ENCODE measurements at places on chromosomes 11 and 22.

DNA sequence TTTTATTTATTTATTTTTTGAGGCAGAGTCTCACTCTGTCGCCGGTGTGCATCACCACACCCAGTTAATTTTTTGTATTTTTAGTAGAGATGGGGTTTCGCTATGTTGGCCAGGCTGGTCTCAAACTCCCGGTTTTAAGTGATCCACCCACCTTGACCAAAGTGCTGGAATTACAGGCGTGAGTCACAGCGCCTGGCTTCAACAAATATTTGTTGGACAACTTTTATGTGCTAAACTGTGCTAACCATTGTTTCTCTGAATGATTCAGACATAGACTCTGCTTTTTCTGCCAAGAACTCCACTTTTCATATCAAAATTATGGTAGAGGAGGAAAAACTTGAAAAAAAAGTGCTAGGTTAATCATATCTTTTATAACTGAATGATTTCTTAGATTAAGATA is 36.3 kb downstream of the MMP7 start:
- no peak for DNase-seq

DNA sequence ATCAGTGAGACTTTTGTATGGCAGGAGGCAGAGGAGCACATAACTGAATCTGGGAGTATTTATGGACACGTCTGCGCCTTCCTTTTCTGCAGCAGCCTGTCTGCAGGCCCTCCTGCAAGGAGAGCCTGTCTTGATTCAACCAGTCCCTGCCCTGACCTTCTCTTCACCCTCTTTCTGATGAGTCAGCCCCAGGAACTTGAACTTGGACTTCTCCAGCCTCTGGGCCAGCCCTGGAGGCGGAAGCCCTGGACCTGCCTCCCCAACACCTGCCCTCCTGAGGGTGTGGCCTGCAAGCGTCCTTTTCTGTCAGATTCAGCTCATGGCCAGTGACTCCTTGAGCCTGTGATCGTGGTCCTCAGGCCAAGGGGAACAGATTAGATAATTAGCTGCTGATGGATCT is 20.0 kb downstream of the DAGLA start:
- peak; percentile 82 for DNase-seq

DNA sequence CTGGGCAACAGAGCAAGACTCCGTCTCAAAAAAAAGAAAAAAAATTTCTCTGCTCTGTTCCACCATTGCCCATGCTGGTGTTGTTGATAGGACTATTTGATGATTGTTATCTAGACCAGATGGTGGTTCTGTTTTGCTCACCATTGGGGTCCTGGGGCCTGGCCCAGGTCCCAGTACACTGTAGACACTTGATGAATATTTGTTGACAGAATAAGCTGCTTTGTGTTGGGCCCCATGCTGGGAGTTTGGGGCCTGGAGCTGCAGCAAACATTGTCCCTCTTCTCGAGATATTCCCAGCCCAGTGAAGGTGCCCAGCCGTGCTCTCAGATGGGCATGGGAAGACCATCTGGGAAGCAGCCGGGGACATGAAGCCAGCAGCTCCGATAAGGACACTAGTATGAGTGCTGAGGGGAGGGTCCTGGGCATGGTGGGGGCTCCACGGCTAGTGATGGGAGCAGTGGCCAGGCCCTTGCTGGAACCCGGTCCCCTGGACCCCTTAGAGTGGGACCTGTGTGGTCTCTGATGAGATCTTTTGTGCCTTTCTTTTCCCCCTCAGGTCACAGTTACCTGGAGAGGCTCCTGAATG is 13.6 kb downstream of the INCENP start:
- no peak for DNase-seq

DNA sequence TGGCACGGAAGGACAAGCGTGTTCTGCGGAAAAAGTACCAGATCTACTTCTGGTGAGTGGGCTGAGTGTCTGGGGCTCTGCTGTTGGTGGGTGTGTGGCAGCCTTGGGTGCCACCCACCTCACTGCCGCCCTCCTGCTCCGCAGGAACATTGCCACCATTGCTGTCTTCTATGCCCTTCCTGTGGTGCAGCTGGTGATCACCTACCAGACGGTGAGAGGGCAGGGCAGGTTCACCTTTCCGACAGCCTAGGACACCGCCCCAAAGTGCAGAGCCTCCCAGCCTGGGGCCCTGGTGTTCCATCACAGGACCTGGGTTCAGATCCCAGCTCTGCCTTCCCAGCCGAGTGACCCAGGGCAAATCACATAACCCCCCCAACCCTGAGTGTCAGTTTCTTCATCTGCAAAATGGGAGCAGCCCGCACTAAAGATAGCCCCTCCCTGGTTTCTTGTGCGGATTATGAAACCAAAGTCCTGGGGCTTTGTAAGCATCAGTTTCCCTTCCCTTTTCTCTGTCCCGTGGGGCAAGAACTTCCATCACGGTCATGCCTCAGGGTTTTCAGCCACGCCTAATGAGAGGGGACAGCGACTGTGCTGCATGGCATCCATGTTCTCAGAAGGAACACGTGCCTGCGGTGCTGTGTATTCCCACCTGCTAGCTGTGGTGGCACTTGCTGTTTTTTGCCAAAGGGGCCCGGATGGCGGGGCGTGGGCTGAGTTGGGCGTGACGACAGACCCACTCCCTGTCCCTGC is 9.8 kb upstream of the TAGLN start:
- DNase-seq: peak; percentile 94

DNA sequence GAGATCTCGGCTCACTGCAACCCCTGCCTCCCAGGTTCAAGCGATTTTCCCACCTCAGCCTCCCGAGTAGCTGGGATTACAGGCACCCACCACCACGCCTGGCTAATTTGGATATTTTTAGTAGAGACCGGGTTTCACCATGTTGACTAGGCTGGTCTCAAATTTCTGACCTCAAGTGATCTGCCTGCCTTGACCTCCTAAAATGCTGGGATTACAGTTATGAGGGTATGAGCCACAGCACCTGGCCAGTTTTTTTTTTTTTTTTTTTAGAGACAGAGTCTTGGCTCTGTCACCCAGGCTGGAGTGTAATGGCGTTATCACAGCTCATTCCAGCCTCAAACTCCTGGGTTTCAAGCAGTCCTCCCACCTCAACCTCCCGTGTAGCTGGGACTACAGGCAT is 54.9 kb upstream of the PRR5 start:
- no peak for DNase-seq

DNA sequence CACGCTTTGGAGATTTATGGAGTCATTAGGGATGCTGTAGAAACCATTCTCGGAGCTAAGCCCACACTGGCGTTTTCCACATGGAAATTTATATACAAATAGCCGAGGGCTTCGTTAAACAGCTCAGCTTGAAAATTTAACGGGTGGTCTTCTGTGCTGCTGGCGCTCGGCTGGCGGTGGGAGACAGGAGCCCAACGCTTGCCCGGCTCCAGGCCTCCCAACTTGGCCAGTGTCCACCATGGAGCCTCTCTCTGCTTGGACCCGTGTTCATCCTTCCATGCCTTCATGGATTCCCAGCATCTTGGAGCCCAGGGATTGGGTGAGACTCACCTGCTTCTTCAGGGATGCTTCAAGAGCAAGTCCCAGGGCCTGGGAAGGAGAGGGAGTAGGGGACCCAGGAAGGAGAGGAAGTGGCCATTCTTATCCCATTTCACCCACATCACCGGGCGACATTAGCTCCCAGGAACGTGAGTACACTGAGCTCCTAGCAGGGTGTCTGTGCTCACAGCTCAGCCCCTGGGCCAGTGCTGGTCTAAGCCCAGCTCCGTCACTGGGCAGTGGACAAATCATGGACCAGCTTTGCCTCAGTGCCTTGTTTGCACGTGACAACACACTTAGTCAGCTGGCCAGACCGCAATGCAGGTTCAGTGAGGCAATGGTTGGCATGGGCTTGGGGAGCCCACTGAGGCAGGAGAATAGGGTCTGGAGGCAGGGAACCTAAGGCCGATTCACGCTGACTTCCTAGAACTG is 944.3 kb downstream of the BRD1 start:
- no peak for DNase-seq

GRCh38 chr11:10327254-10327653 is 22.4 kb downstream of the ADM start:
- peak; percentile 62 for DNase-seq

DNA sequence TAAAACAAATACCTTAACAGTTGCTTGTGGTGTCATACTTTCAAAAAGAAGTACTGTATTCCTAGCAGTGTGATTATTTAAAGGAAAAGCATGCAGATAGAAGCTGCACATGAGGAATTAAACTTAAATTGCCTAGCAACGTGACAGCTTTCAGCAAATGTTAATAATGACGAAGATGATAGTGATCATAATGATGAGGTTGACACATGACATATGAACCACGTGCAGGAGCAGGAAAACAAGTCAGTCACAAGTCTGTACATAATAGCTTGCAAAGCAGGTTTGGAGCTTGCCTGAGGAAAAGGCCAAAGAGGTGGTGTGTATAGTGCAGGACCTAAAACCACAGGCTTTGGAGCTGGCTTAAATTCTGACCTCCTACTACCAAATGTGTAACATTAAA is 30.6 kb upstream of the PIK3C2A start:
- DNase-seq: no peak

DNA sequence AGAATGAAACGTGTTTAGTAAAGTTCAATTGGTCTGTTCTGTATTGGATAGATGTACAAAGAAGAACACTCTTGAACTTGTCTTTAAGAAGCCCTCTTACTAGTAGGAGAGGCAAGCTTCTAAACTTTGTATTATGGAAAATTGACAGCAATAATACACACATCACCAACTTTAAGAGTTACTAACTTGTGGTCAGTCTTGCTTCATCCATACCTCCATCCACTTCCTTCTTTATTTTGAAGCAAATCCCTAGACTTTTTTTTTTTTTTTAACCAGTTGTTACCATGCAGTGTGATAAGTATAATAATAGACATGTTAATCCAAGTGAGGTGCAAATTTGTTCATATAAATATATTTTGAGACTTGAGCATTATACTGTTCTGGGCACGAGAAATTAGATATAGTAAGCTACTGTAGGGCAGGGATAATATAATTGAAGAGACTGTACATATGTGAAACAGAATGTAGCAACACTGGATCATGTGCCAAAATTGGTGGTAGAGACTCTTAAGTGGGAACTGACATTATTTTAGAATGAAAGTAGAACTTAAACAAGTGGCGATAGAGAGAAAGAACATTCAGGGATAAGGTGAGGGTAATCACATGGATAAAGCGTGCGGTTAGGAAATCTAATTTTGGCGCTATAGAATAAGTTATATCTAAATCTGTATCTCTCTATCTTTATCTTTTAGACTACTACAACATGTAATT is 6.5 kb downstream of the FAR1 start:
- DNase-seq: peak; percentile 92

GRCh38 chr11:121614636-121615240 is 162.0 kb upstream of the SORL1-AS1 start:
- DNase-seq: peak; percentile 44

DNA sequence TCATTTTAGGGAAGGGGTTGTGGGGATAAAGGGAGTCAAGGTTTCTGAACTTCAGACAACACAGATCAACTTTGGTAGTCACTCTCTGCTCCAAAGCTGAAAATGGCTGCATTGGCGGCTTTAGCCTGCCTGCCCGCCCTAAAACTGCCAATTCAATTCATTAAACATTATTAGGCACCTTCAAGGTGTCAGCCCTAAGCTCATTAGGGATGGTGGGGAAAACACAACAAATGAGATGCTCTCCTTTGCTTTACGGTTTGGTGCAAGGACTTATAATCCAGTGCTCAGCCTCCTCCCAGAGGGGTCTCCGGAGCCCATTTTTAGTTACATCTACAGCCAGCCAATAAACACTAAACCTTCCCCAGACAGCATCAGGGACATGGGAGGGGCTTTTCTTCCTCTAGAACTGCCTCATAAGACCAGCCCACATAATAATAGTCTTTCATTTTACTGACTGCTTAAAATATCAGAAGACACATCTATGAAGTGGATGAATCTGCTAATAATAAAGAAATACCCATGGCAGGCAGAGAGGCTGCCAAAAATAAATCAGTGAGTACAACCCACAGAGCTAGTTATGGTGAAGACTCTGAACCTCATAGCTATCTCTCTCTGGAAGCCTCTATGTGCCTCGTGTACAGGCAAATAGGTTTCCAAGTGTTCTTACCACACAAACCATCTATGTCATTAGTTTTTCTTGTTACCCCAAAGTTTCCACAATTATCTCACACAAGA is 102.8 kb upstream of the NCAM1 start:
- no peak for DNase-seq

DNA sequence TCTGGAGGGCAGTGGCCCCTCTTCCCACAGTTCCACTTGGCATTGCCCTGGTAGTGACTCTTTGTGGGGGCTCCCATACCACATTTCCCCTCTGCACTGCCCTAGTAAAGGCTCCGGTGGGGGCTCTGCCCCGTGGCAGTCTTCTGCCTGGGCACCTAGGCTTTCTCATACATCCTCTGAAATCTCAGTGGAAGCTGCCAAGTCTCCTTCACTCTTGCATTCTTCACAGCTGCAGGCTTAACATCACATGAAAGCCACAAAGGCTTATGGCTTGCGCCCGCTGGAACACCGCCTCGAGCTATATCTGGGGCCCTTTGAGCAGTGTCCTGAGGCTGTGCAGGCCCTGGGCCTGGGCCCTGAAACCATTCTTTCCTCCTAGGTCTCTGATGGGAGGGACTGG is 25.3 kb downstream of the PLEKHB1 start:
- DNase-seq: no peak

- DNase-seq: no peak
Observed at GRCh38 chr11:69877235-69877634, 58.0 kb upstream of the FGF3 start.

DNA sequence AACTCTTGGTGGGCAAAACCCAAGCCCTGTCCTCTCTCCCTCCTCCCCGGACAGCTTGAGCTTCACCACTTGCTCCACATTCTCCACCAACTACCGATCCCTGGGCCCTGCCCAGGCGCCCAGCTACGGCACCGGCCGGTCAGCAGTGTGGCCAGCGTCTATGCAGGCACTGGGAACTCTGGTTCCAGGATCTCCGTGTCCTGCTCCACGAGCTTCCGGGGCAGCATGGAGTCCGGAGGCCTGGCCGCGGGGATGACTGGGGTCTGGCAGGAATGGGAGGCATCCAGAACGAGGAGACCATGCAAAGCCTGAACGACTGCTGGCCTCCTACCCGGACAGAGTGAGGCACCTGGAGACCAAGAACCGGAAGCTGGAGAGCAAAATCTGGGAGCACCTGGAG is 68.9 kb upstream of the RTL6 start:
- DNase-seq: no peak

- DNase-seq: no peak
Observed at GRCh38 chr11:112805658-112806057, 155.6 kb upstream of the NCAM1 start.

GRCh38 chr11:47860536-47860935 is 12.4 kb upstream of the NUP160 start:
- no peak for DNase-seq
